ENCODE measurements at places on chromosomes 3 and 15.
A peak's percentile ranks its signal among the peaks of the same experiment; 100 is the strongest.

GRCh38 chr15:73685981-73686380 lies 1.8 kb downstream of the CD276 start:
- H3K4me1 ChIP-seq = peaks cover 10% of the 10 kb centered on the region
- DNase-seq = no peak
- no peak overlapping the region for H3K4me3 ChIP-seq

DNA sequence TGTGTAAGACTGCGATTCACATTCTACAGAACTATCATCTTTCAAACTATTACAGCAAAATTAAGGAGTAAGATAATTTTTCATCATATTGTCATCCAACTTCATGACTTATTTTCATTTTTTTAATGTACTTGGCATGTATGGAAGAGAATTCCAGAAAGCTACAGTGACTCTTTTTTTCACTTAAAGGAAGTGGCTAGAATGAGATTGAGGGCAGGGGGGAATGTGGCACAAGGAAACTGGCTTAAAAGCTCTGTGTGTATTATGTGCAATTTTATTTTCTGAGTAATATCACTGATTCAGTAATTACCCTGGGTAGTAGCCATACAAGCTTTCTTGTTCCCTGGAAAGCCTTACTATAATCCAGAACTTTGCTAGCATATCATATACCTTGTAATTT lies 94.6 kb downstream of the FILIP1L start:
- no peak overlapping the region for H3K27ac ChIP-seq
- DNase-seq = no peak
- no peaks in the 10 kb centered on the region for H3K27me3 ChIP-seq
- H3K36me3 ChIP-seq = no peaks in the 10 kb centered on the region
- no peaks in the 10 kb centered on the region for H3K4me1 ChIP-seq

DNA sequence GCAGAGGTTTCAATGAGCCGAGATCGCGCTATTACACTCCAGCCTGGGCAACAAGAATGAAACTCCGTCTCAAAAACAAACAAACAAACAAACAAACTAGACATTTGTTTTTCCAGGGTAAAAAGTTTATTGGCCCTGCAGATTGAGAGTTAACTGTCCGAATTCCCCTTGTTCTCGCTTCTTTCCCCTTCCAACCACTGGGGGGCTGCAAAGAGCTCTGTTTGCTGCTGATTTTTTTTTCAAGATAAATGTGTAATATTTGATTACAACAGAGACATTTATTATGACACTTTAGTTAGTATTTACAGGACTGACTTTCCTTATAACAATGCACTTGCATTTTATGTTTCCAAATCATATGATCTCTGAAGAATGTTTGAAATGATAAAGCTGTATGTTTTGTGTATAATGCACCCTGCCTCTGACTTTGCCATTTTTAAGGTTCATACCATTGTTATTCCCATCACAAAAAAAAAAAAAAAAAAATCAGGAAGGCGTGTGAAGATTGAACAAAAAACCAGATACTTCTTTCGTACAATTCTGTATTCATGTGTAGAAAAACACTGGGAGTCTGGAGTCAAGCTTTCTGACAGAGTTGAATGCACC lies 2.8 kb downstream of the CLSTN2 start:
- H3K27me3 ChIP-seq = peaks cover 33% of the 10 kb centered on the region
- DNase-seq = no peak
- H3K4me1 ChIP-seq = peaks cover 19% of the 10 kb centered on the region
- H3K27ac ChIP-seq = no peak overlapping the region

DNA sequence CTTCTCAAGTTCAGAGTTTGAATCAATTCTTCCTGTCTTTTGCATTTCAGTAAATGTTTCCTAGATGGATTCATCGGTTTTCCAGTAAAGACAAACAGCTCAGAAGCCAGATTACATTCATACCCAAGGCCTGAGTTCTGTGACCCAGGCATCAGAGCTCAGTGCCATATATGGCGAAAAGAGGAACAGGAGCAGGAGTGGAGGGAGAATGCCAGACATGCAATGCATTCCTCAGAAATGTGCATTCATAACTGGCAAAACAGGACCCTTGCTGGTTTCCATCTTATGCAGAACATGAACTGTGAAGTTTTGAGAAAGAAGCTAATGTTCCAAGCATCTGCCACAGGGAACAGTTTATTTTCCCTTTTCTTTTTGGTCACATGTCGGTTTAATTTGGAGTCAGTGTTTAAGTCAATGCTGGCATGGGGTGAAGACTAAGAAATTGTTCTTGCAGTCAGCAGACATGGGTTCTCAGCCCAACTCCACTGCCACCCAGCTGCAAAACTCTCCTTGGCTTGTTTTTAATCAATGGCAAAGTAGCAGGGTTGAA lies 116.5 kb downstream of the LPP start:
- H3K27ac ChIP-seq = peak overlapping the region; percentile 6
- peaks cover 19% of the 10 kb centered on the region for H3K4me1 ChIP-seq
- H3K36me3 ChIP-seq = no peaks in the 10 kb centered on the region
- no peaks in the 10 kb centered on the region for H3K27me3 ChIP-seq
- H3K4me3 ChIP-seq = no peak overlapping the region

- H3K4me3 ChIP-seq = no peak overlapping the region
- H3K27me3 ChIP-seq = no peaks in the 10 kb centered on the region
- no peak overlapping the region for H3K27ac ChIP-seq
- no peaks in the 10 kb centered on the region for H3K4me1 ChIP-seq
- no peak for DNase-seq
Measured at GRCh38 chr3:21825684-21826083, 74.7 kb upstream of the ZNF385D start.

DNA sequence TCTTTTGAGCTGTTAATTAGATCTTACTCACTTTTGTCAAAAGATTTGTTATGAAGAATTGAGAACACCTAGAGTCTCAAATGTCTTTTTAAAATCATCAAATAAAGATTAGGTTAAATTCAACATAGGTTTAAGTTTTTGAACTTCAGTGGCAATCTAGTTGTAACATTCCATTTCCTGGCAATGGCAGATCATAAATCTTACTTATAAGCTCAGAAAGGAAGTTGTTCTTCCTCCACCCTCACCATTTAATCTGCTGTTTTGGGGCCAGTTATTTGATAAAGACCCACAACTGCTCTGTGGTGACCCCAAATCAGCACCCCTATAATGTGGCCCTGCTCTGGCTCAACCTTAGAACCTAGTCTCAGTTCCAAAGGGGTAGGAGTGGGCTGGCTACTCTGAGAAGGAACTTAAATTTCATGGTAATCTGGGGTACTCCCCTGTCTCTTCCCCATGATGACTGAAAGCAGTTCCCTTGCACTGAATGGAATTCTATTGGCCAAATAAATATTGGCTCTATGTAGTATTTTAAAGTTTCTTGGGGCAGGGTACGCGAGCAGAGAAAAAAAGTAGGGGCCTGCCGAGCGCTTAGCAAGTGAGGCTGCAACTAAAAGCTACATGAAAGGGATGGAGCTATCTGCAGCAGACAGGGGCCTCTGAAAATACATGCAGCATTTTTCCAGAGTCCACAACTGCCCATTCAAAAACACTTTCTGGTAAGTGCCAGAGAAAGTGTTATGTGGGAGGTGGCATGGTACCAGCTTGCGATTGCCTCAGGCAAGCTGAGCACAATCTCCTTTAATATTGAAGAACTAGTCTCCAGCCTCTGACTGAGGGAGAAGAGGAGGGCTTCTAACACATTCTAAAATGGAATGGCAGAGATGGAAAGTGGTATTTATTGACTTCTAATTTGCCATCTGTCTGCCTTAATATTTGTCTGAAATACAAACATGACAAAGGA lies 103.6 kb upstream of the RASGRP1 start:
- H3K27me3 ChIP-seq = no peaks in the 10 kb centered on the region

DNA sequence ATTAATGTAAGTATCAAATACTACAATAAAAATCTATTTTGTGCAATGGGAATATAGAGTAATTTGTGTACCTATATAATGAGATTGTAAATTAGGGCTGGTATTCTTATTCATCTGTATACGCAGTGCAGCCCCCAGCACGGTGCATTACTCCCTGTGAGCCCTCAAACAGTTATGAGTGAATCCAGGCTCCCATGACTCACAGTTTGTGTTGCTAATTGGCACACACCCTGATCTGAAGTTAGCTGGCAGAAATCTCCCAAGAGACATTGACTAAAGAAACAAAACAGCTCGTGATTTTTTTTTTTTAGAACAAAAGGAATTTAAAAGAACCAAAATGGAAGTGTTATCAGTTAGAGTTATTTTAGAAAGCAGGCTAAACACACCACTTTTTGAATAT lies 15.7 kb downstream of the GK5 start:
- no peaks in the 10 kb centered on the region for H3K4me1 ChIP-seq
- no peaks in the 10 kb centered on the region for H3K27me3 ChIP-seq
- peaks cover 98% of the 10 kb centered on the region for H3K36me3 ChIP-seq
- H3K4me3 ChIP-seq = no peak overlapping the region
- no peak for DNase-seq

DNA sequence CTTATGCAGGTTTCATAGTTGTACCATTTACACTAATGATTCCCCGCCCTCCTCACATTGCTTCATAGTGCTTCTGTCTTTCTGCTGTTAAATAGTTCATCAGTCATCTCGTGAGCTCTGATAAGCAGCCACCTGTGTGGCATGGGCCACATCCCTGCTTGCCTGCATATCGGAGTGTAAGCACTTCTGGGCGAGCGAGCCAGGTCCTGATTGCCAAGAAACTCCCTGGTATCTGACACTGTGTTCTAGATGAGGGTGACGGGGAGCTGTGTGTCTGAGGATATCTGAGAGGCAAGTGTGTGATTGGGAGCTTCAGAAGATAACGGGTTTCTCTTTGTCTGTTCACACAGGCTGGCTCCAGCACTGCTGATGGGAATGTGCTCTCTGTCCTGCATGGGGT lies 130.6 kb downstream of the LRIG1 start:
- no peaks in the 10 kb centered on the region for H3K27me3 ChIP-seq
- H3K36me3 ChIP-seq = no peaks in the 10 kb centered on the region
- no peak for DNase-seq
- H3K4me3 ChIP-seq = no peak overlapping the region
- no peak overlapping the region for H3K27ac ChIP-seq

DNA sequence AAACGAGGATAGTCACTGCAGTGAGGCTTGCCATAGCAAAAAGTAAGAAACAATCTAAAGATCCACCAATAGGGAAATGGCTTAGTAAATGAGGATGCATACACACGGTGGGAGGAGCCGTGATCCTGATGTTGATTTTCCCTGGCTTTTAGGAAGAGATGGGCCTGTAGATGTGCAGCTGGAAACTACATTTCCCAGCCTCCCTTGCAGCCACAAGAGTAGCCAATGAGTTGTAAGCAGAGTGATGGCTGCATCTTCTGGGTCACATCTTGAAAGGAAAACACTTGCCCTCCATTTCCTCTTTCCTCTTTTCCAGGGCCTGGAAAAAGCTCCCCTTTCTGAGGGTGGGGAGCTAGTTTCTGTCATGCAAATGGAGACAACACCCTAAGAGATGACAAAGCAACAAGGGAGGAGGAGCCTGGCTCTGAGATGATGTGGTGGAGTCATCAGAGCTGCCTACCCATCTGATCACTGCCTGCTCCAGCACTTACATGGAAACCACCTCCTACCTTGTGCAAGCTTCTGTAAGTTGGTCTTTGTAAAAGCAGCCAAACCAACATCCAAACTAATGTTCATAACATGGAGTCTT lies 139.1 kb downstream of the TLE3 start:
- DNase-seq = no peak
- no peaks in the 10 kb centered on the region for H3K4me1 ChIP-seq
- H3K4me3 ChIP-seq = no peak overlapping the region
- H3K27me3 ChIP-seq = no peaks in the 10 kb centered on the region
- no peaks in the 10 kb centered on the region for H3K36me3 ChIP-seq

All from CD14-positive monocyte (primary cell).